ENCODE measurements at places on chromosomes 6 and 20. TPM values are rescaled to one million over a fixed set of nuclear protein-coding genes. Genes with fewer than 3 reads are reported as not detected.

Gene PGC
- total RNA-seq, result not detected

Gene MYLK4
- total RNA-seq, result 0.05 TPM

Gene SLC32A1
- not detected for total RNA-seq

Gene IFT52
- total RNA-seq, result 19.5 TPM

Gene WFDC5
- not detected for total RNA-seq

Gene NCOA3
- 20.4 TPM for total RNA-seq

Gene ULBP3
- total RNA-seq, result 12.5 TPM

Gene OR2J3
- total RNA-seq, result not detected

Gene RPL10A
- 1,325 TPM for total RNA-seq

Gene LY6G6C
- not detected for total RNA-seq

Measured in mammary microvascular endothelial cell (primary cell).